CD4-positive, alpha-beta T cell (primary cell): ENCODE measurements at places on chromosomes 16 and 17. TPM values are rescaled to one million over a fixed set of nuclear protein-coding genes. Genes with fewer than 3 reads are reported as not detected.

- DNase-seq: no peak
- peaks cover 17% of the 10 kb centered on the region for H3K27me3 ChIP-seq
- H3K4me1 ChIP-seq: peaks cover 6% of the 10 kb centered on the region
- no peaks in the 10 kb centered on the region for H3K36me3 ChIP-seq
- H3K27ac ChIP-seq: no peak overlapping the region
Measured at GRCh38 chr17:36088670-36089338, 1.1 kb downstream of the CCL3 start.

The MON1B gene
- total RNA-seq: 52.3 TPM

GRCh38 chr16:57502048-57502775 is 15.9 kb upstream of the DOK4 start:
- no peak overlapping the region for H3K27ac ChIP-seq
- no peak for DNase-seq
- H3K27me3 ChIP-seq: no peaks in the 10 kb centered on the region

The KRTAP2-2 gene
- not detected for total RNA-seq

The MEOX1 gene
- 0.41 TPM for total RNA-seq
